ENCODE measurements at places on chromosomes 1 and 21.
A peak's percentile ranks its signal among the peaks of the same experiment; 100 is the strongest.

- no peak for DNase-seq
These were observed 2.9 kb upstream of the INAVA start for GRCh38 chr1:200891774-200892157.

DNA sequence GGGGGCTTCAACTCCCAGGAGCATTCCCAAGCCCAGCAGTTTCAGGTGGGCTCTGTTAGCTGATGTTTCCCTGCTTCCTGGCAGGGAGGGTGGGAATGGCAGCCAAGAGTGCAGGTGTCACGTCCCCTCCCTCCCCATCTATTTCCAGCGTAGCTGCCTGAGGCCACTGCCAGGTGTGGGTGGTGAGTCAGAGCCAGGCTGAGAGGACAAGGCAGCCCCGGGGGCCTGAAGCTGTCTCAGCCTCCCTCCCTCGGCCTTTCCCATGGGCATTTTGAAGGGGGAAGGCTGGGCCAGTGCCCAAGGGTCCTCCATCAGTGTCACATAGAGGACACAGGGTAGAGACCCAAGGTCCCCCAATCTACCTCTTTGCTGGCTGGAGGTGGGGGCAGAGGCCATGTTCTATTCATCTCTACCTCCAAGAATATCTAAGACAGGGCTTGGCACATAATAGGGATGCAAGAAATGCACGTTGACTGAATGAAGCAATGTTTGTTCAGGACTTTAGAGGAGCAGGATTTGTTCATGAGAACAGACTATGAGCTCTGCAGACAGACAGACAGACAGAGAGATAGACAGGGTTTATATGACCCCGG, 34.4 kb upstream of the ID3 start:
- no peak for DNase-seq

GRCh38 chr21:16117331-16117730, 387.5 kb downstream of the USP25 start:
- DNase-seq, result no peak

DNA sequence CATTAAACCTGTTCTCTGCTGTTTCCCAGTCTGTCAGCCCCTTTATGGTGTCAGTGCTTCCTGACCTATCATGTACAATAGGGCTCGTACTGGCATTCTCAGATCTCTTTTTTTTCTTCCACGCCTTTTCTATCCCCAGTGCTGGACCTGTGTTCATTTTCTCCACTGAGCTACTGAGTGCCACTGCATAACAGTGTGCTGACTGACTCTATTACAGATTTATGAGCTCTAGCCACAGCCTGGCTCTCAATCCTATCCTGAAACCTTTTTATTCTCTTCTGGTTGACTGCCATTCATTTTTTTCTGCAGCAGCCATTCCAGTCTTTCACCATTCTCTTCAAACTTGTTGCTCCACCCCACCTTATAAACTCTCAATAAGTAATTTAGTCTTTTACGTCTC, 59.6 kb upstream of the MACF1 start:
- DNase-seq, result no peak

DNA sequence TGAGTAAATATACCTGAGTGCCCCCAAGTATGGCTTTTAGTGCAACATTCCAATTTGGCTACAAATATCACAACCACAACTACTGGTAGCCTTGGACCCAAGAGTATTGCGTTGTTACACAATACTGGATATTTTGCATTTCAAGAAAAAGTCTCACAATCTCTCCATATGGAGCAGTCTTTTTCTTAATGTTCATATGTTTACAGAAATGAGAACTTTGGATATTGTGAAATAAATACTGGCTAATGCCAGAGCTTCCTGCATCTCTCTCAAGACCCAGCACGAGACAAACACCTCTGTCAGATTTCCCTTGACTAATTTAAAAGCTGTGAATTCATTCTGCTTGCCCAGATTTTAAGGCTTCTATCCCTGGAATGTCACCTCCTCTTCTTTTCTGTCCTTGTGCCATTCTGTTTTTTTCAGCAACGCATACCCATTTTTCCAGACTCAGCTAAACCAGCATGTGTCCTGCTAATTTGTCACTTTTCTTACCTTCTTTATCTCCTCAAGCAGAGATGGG, 136.2 kb upstream of the BACE2 start:
- DNase-seq, result no peak

DNA sequence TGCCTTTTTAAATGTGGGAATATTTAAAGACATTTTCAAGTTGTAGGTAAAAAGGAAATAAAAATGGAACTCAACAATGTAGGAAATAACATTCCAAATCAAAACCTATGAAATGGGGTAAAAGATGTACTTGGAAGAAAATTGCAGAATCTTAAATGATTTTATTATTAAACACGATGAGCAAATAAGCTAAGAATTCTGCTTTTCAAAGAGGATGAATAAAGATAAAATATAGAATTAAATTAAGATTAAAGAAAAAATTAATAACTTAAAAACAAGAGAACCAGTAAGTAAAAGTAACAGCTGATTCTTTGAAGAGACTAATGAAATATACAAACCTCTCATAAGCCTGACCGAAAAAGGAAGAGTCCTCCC, 74.0 kb downstream of the NPHP4 start:
- no peak for DNase-seq

GRCh38 chr1:150516050-150516591, 569 bp downstream of the FALEC start:
- peak; percentile 30 for DNase-seq

GRCh38 chr1:41898191-41898713, 20.5 kb downstream of the HIVEP3 start:
- DNase-seq, result peak; percentile 94

GRCh38 chr1:151590961-151591360, 20.9 kb upstream of the SNX27 start:
- DNase-seq, result no peak

- no peak for DNase-seq
These were observed 510.3 kb downstream of the SMYD3 start for GRCh38 chr1:245996811-245997210.

DNA sequence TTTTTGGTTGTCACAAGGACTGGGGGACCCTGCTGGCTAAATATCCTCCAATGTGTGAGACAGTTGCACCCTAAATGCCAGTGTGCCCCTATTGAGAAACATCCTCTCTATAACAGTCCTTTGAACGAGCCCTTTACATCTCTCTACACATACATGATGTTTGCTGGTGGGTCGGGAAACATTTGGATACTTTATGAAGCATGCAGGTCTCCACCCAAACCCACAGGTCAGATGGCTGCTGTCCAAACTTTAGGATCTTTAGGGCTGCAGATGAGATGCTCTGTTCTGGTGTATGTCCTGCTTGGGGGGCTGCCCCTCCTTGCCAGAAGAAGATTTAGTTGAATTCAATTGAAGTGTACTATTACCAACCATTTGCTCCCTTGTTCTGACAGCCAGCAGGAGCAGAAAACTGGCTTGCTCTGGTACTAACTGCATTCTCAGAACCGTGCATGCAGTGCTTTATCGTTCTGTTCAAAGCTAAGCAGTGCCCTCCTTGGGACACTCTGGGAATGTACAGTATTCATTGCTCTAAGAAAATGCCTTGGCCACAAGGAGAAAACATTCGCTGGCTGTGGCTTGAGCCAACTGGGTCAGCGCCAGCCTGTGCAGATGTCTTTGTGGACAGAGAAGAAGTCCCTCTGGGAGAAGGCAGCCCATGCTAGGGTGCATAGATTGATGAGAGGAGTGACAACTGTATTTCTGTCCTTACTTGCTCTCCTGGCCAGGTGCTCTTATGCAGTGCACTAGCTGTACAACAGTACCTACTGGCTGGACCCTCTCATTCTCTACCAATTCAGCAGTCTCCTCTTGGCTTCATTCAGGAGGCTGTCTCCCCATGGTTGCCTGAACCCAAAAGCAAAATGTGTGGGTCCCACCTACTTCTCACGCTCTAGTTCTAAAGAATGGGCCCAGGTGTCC, 61.4 kb upstream of the DIRAS3 start:
- DNase-seq, result no peak

DNA sequence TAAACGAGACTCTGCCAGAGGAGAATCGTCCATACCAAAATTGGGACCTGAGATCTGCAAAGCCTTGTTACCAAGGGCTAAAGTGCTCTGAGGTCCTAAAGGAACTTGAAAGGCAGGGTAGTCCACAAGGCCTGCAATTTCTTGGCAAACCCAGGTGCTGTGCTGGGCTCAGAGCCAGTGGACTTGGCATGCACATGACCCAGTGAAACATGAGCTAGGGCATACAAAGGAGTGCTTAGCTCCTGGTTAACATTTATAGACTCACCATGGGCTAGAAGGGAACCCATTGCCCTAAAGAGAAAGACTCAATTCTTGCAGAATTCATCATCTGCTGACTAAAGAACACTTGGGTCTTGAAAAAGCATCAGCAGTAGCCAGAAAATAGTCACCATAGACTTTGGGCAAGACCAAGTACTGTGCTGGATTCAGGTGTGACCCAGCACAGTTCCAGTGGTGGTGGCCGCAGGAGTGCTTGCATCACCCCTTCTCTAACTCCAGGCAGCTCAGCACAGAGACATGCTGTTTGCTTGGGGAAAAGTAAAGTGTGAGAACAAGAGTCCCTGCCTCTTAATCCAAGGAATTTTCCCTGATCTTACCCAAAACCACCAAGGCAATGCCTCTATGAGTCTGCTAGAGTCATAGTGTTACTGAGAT, 1069.4 kb upstream of the ADGRL2 start:
- no peak for DNase-seq

DNA sequence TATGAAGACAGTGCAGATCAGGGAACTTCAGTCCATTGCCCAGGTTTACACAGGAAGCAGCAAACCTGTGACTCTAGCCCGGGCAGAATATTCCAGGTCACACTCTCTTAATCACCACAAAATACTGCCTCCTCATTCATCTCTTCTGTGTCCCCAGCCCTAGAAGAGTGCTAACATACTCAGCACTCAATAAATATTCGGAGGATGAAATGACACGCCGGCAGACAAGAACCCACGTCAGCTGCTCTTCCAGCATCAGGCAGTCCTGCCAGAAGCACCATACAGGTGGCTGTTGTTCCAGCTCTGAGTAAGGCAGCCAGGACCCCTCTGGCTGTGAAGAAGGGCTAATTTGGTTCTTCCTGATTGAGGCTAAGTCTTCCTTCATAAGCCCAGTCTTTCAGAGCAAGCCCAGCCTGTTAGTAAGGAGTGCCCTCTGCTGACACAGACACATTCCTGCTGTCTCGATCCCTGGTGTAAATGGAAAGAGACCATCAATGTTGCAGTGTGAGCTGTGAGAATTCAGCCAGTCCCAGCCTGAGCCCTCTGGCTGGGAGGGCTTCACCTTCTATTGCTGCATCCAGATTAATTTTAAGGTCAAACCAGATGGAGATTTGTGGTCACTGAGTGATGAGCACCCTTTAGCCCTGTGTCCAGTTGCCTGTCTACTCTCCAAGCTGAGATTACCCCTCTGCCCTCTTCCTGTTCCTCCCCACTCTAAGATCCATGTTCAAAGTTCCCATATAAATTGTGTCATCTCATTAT, 45.0 kb upstream of the KIRREL1 start:
- DNase-seq, result no peak

DNA sequence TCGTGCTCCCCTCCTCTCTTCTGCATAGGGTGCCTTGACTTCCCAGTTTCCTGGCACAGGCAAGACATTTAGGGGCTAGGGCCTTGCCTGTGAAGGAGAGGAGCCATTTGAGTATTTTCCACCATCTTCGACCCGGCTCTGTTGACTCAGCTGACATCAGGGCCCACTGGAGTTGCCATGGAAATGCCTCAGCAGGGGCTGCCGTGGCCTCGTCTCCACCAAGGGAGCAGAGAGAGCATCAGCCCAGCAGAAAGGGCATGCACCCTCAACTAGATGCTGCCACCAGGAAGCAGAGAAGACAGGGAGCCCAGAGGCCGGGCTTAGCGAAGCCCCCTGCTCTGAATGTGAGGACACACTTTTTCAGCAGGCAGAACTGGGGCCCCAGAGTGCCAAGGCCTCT, 101.9 kb upstream of the ACTL8 start:
- DNase-seq, result no peak

DNA sequence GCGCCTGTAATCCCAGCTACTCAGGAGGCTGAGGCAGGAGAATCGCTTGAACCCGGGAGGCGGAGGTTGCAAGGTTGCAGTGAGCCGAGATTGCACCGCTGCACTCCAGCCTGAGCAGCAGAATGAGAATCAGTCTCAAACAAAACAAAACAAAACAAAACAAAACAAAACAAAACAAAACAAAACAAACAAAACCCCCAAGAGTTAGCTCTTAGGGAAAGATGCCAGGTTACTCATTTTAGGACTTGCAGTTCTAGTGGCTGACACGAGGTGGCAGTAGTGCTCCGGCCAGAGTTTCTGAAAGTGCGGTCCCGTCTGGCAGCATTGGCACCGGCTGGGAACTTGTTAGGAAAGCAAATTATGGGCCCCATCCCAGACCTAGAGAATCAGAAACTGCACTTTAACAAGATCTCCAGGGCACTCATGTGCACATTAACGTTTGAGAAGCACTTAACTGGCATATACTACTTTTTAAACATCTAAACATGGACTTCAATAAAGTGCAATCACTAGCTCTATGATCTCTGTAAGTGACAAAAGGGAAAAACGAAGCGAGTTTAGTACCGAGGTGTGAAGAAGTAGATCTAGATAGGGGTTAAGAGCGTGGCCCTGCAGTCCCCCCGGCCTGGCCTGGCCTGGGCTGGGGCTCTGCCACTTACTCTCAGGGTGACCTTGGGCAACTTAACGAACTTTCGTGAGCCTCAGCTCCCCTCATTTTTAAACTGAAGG, 41.9 kb upstream of the TNFRSF1B start:
- peak; percentile 85 for DNase-seq

DNA sequence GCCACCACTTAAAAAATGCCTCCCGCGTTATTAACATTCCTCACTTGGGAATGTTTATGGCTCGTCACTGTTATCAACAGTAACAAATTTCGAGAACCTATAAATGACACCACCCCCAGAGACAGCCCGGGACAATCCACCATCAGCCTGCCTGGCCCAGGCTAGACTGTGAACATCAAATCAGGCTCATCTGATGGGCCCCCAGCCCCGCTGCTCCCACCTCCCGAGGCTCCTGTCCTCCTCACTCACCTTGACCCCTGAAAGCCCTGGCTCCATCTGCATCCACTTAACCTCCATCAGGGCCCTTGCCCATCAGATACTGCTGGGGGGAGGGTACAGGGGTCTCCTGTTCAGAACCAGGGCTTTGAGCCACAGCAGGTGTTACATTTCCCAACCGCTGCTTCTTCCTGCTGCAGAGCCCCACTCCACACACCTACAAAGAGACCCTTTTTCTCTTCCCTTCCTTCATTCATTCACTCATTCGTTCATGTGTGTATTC, 156.5 kb upstream of the VAMP3 start:
- DNase-seq, result no peak

DNA sequence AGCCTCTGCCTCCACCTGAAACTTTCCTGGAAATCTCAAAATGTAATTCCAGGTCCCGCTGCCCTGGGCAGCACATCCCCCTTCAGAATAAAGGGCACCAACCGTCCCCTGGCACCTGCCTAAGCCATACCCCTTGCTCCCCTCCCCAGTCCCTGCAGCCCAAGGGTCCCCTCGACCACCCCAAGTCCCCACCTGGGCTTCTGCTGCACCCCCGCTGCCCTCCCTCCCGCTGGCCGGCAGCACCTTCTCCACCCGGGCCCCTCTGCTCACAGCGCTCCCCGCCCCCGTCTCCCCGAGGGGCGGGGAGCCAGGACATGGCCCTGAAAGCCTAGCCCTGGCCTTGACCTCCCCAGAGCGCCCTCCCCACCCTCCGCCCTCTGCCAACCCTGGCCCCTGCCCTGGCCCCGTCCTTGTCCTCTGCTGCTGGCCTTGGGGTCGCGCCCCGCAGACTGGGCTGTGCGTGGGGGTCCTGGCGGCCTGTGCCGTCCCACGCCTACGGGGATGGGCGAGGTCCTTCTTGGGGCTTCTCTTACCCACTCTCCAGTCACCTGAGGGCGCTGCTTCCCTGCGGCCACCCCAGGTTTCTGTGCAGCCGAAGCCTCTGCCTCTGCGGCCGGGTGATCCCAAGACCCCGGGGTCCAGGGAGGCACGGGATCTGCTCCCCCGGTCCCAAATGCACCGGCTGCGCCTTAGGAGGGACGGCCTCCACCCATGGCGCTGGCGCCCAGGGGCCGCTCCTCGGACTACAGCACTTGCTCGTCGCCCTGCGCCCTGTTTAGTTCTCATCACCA, 41.7 kb downstream of the WDR4 start:
- no peak for DNase-seq

Measured in activated naive CD4-positive, alpha-beta T cell treated with anti-CD3 and anti-CD28 coated beads, Interleukin-2, amount 10 ng/mL, durations not matched to agents 7 days and 5 days (primary cell).